Activated T-helper 1 cell treated with anti-CD3 and anti-CD28 coated beads, Interleukin-12 subunit alpha, Interleukin-12 subunit beta, Interleukin-2, Interleukin-4 antibody, amounts not matched to agents 30 ng/mL and 10 ng/mL and 1 ng/mL, durations not matched to agents 14 hours and 24 hours and 36 hours (primary cell): ENCODE measurements at places on chromosomes 5 and 9.

DNA sequence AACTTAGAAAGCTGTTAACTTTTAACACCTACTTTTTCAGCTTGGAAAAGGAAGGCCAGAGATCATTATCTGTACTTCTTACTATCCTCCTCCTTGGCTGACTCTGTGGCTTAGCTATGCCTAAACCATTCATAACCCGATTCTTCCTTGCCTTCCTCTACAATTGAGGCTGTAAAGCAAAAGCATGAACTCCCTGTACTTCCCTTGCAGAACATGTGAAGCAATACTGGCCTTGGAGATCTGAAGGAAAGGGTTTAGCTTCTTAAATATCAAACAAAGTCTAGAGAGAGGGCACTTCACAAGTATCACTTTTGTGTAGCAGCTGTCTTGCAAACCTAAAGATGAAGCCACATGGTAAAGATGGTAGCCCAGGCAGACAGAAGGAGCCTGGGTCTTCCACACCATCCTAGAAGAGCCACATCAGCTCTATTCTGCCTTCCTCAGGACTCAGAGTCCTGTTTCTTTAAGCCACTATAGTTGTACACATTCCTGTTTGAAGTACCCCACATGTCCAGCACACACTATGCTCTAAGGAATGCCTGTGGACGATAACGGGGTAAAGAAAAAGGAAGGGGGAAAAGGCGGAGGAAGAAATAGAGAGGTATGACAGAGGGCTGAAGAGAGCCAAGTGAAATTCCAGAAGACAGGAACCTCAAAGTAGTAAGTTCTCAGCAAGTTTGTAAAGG lies 169.2 kb downstream of the SLIT3 start:
- H3K27me3 ChIP-seq = peaks cover 4% of the 10 kb centered on the region
- no peaks in the 10 kb centered on the region for H3K36me3 ChIP-seq
- H3K4me3 ChIP-seq = no peak overlapping the region
- no peak for DNase-seq

- no peaks in the 10 kb centered on the region for H3K36me3 ChIP-seq
- no peak for DNase-seq
- H3K4me3 ChIP-seq = no peak overlapping the region
- H3K27me3 ChIP-seq = no peaks in the 10 kb centered on the region
- no peaks in the 10 kb centered on the region for H3K4me1 ChIP-seq
- no peak overlapping the region for H3K27ac ChIP-seq
Measured at GRCh38 chr9:106915851-106916250, 52.9 kb downstream of the ZNF462 start.

DNA sequence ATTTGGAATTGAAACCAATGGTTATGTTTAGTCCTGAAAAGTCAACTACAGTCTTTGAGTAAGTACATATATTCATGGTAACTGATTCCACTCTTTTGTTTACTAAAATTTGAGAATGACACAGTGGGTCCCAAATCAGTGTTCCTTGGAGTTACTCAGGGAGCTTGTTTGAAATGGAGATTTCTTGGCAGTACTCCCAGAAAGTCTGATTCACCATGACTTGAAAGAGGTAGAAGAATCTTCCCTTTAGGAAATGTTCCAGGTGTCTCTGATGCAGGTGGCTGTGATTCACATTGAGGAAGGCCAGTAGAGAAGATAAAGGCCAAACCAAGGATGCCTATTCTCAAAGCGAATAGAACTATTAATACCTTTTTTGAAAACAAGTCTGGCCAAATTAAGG lies 1078.3 kb downstream of the CDH12 start:
- H3K4me3 ChIP-seq = no peak overlapping the region
- H3K36me3 ChIP-seq = no peaks in the 10 kb centered on the region
- no peaks in the 10 kb centered on the region for H3K27me3 ChIP-seq
- H3K4me1 ChIP-seq = no peaks in the 10 kb centered on the region
- no peak for DNase-seq

GRCh38 chr5:122258840-122259239 lies 53.2 kb upstream of the SNCAIP start:
- DNase-seq = no peak
- no peaks in the 10 kb centered on the region for H3K27me3 ChIP-seq
- no peaks in the 10 kb centered on the region for H3K4me1 ChIP-seq
- H3K27ac ChIP-seq = no peak overlapping the region
- no peaks in the 10 kb centered on the region for H3K36me3 ChIP-seq
- H3K4me3 ChIP-seq = no peak overlapping the region

GRCh38 chr9:100129772-100130171 lies 30.7 kb downstream of the INVS start:
- DNase-seq = no peak
- no peaks in the 10 kb centered on the region for H3K4me1 ChIP-seq
- H3K36me3 ChIP-seq = peaks cover 7% of the 10 kb centered on the region
- H3K4me3 ChIP-seq = no peak overlapping the region
- no peaks in the 10 kb centered on the region for H3K27me3 ChIP-seq

DNA sequence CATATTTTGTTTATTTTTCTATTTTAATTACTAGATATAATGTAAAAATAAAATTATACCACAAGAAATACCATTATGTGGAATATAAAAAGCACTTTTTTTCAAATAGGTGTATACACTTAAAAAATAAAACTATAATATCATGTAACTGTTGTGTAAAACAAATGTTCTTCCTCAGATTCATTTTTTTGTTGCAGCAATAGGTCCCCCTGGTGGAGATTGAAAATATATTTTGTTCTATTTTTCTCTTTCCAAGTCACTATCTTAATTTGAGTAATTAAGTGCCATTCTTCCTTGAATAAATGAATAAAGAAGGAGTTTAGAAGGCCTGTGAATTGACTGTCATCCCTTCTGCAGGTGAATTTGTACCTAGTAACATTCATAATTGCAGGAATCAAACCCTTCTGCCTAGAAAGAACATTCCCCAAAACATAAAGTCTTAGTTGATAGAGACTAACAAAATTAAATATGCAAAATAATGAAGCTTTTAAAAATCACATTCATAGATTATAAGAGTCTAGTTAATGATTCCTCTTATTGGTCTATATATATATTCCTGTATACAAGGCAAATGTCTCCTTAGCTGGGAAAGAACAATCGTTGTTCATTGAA lies 23.4 kb downstream of the CETN3 start:
- no peak overlapping the region for H3K4me3 ChIP-seq
- DNase-seq = no peak
- H3K4me1 ChIP-seq = no peaks in the 10 kb centered on the region
- H3K27ac ChIP-seq = no peak overlapping the region
- H3K27me3 ChIP-seq = no peaks in the 10 kb centered on the region

DNA sequence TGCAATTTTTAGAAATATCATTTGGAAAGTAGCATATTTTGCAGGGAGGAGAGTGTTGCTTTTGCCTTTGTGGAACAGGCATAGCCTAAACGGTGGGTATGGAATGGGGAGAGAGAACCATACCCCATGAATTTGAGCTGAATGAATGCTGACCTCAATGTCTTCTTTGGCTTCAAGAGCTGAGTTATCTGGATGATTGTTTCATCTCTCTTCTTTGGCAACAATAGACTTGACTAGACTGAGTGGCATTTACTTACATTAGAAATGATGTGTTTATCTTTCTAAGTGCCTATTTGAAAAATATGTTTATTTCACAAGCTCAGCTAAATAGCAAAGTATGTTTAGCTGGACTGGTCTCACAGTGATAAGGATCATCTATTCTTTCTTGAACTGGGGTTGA lies 42.8 kb downstream of the SPEF2 start:
- DNase-seq = no peak
- H3K4me3 ChIP-seq = no peak overlapping the region
- H3K27ac ChIP-seq = no peak overlapping the region

- no peak for DNase-seq
- peaks cover 4% of the 10 kb centered on the region for H3K27me3 ChIP-seq
- H3K27ac ChIP-seq = no peak overlapping the region
- H3K4me1 ChIP-seq = no peaks in the 10 kb centered on the region
- no peak overlapping the region for H3K4me3 ChIP-seq
- no peaks in the 10 kb centered on the region for H3K36me3 ChIP-seq
Measured at GRCh38 chr9:105900123-105900522, 205.8 kb downstream of the TMEM38B start.

DNA sequence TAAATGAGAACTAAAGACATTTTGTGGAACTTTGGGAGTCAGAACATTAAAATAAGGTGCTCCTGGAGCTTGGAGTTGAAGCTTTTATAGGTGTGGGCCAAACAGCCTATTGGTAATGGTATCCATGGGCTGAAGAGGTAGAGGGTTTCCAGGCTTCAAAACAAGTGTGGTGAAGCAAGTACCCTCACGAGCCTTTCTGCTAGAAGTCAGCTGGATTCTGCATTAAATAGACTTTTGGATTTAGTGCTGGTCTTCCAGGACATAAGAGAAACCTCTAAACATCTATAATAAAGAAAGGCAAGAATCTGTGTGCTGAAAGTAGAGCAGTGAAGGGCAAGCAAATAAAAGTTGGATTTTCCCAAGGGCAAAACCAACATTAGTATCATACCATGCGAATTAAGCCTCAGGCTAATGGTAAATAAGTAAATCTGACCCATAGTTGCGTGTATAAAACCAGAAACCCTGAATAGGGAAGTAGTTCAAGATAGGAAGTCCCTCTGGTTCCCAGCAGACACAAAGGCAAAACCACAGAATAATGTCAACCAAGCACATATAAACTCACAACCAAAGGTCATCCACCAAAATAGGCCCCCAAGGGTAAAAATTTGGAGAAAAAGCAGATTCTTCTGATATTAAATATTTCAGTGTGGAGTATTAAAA lies 306.3 kb downstream of the TLE4 start:
- peaks cover 1% of the 10 kb centered on the region for H3K27me3 ChIP-seq
- H3K36me3 ChIP-seq = no peaks in the 10 kb centered on the region
- H3K4me3 ChIP-seq = no peak overlapping the region
- no peak overlapping the region for H3K27ac ChIP-seq
- H3K4me1 ChIP-seq = peaks cover 18% of the 10 kb centered on the region
- no peak for DNase-seq

GRCh38 chr5:147835386-147835798 lies 3.9 kb upstream of the SPINK1 start:
- H3K4me3 ChIP-seq = no peak overlapping the region
- H3K4me1 ChIP-seq = no peaks in the 10 kb centered on the region
- H3K27me3 ChIP-seq = peaks cover 7% of the 10 kb centered on the region
- no peaks in the 10 kb centered on the region for H3K36me3 ChIP-seq
- DNase-seq = no peak

- H3K36me3 ChIP-seq = no peaks in the 10 kb centered on the region
- peaks cover 10% of the 10 kb centered on the region for H3K27me3 ChIP-seq
- H3K27ac ChIP-seq = no peak overlapping the region
- no peak for DNase-seq
Measured at GRCh38 chr5:6686915-6687409, 26.3 kb upstream of the TENT4A start.

- no peaks in the 10 kb centered on the region for H3K36me3 ChIP-seq
- no peak overlapping the region for H3K27ac ChIP-seq
- peaks cover 30% of the 10 kb centered on the region for H3K27me3 ChIP-seq
Measured at GRCh38 chr9:99809586-99810319, 11.9 kb upstream of the NR4A3 start.

GRCh38 chr5:82772281-82772680 lies 304.9 kb downstream of the TMEM167A start:
- H3K4me3 ChIP-seq = no peak overlapping the region
- H3K4me1 ChIP-seq = peaks cover 4% of the 10 kb centered on the region
- no peak for DNase-seq
- H3K36me3 ChIP-seq = no peaks in the 10 kb centered on the region
- H3K27me3 ChIP-seq = peaks cover 4% of the 10 kb centered on the region
- H3K27ac ChIP-seq = no peak overlapping the region

- DNase-seq = peak; percentile 84
- H3K4me3 ChIP-seq = peak overlapping the region; percentile 68
- H3K27ac ChIP-seq = peak overlapping the region; percentile 91
- peaks cover 8% of the 10 kb centered on the region for H3K36me3 ChIP-seq
Measured at GRCh38 chr5:157172403-157172802, 6.3 kb upstream of the GARIN3 start.

DNA sequence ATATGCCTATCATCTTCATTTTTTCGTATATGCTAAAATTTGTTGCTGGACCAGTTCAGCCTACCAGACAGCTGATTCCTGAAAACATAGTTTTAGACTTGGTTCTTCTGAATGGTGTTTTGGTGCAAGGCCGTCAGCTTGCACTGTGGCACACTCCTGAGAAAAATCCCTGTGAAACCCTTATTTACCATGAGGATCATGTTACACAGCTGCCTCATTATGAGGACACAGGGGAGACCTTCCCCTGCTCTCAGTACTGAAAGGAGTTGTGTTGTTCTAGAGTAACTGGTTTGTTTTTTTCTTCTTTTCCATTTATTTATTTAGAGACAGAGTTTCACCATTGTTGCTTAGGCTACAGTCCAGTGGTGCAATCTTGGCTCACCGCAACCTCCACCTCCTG lies 37.6 kb downstream of the MAST4 start:
- no peak overlapping the region for H3K4me3 ChIP-seq
- DNase-seq = no peak
- peaks cover 9% of the 10 kb centered on the region for H3K27me3 ChIP-seq
- no peaks in the 10 kb centered on the region for H3K36me3 ChIP-seq
- peaks cover 3% of the 10 kb centered on the region for H3K4me1 ChIP-seq
- H3K27ac ChIP-seq = no peak overlapping the region

DNA sequence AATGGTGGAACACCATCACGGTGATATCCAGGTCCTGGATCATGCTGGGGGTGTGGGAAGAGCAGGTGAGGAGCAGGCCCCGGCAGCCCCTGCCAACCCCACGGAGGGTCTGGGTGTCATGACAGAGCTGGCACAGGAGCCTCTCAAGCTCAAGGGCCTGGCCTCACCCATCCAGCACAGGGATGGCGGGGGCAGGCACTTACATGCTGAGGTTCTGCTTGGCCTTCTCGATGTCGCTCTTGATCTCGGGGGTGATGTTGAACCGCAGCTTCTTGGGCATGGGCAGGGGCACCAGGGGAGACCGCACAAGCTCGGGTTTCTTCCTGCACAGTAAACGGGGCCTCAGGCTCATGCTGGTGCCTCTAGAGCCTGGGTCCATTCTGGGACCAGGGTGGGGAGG lies 12.3 kb downstream of the CRAT start:
- no peaks in the 10 kb centered on the region for H3K4me1 ChIP-seq
- H3K27me3 ChIP-seq = no peaks in the 10 kb centered on the region
- DNase-seq = no peak
- H3K27ac ChIP-seq = no peak overlapping the region

- H3K4me3 ChIP-seq = peak overlapping the region; percentile 81
- peaks cover 84% of the 10 kb centered on the region for H3K4me1 ChIP-seq
- no peaks in the 10 kb centered on the region for H3K27me3 ChIP-seq
- peaks cover 79% of the 10 kb centered on the region for H3K36me3 ChIP-seq
Measured at GRCh38 chr5:131394128-131394527, 130.3 kb downstream of the CDC42SE2 start.

GRCh38 chr5:168467755-168468330 lies 18.4 kb upstream of the RARS1 start:
- no peaks in the 10 kb centered on the region for H3K36me3 ChIP-seq
- H3K4me3 ChIP-seq = no peak overlapping the region
- no peak for DNase-seq
- peaks cover 2% of the 10 kb centered on the region for H3K27me3 ChIP-seq
- H3K27ac ChIP-seq = no peak overlapping the region
- H3K4me1 ChIP-seq = no peaks in the 10 kb centered on the region
